Activated CD4-positive, alpha-beta T cell treated with anti-CD3 and anti-CD28 coated beads, Interleukin-2, amount 50 U/mL, for 4 hours (primary cell): ENCODE measurements at places on chromosomes 3 and 15.

DNA sequence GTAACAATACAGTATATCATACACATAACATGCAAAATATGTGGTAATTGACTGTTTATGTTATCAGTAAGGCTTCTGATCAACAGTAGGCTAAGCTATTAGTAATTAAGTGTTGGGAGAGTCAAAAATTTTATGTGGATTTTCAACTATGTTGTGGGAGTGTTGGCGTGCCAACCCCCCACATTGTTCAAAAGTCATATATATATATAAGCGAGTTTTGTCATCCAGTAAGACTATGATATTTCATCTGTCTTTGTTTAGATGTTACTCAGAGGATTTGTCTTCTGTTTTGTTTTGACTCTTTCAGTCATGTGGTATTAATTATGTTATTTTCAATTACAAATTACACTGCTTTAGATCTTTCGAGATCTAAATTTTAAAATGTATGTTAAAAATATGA lies 51.0 kb upstream of the RAP2B start:
- no peak for DNase-seq

DNA sequence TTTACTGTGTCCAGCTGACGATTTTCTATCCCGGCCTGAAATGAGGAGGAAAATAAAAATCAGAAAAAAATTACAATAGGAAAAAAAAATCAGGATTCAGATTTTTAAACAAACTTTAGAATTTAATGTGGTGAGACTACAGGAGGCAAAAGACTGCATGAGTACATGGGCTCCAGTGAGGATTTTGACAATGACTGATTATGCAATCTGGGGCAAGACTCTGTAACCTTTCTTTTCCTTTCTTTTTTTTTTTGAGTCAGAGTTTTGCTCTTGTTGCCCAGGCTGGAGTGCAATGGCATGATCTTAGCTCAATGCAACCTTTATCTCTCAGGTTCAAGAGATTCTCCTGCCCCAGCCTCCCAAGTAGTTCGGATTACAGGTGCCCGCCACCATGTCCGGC lies 29.9 kb downstream of the SPG11 start:
- DNase-seq: no peak

DNA sequence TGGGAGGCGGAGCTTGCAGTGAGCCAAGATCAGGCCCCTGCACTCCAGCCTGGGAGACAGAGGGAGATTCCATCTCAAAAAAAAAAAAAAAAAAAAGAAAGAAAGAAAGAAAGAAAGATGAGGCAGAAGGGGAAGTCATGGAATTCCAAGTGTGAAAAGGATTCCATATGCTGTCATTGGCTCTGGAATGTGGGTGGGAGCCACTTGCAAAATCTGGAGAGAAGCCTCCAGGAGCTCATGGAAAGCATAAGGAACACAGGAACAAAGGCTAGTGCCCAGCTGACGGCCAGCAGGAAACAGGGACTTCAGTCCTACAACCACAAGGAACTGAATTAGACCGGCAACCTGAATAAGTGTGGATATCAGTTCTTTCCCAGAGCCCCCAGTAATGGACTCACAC lies 12.5 kb upstream of the TRAK1 start:
- DNase-seq: no peak

DNA sequence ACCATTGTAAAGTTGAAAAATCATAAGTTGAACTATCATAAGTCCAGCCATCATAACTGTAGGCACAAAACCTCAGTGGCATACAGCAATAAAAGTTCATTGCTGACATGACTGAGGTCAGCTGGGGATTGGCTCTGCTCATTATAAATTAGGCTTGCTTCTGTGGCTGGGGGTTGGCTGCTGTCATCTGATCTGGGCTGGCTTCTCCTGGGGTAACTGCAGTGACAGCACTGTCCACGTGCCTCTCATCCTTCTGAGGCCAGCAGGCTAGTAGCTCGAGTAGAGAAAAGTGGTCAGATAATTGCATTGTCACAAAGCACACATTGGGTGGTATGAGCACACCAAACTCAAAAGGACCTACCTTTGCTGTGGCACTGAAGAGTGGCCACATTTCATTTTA lies 31.3 kb downstream of the CMTM7 start:
- no peak for DNase-seq

DNA sequence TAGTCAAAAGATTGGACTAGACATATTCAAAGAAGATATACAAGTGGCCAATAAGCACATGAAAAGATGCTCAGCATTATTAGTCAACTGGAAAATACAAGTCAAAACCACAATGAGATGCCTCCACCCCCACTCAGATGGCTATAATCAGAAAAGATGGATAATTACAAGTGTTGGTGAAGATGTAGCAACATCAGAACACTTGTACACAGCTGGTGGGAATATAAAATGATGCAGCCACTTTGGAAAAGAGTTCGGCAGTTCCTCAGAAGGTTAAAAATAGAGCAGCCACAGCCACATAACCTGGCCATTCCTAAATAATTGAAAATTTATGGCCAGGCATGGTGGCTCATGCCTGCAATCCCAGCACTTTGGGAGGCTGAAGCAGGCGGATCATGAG lies 38.4 kb downstream of the HEG1 start:
- no peak for DNase-seq

DNA sequence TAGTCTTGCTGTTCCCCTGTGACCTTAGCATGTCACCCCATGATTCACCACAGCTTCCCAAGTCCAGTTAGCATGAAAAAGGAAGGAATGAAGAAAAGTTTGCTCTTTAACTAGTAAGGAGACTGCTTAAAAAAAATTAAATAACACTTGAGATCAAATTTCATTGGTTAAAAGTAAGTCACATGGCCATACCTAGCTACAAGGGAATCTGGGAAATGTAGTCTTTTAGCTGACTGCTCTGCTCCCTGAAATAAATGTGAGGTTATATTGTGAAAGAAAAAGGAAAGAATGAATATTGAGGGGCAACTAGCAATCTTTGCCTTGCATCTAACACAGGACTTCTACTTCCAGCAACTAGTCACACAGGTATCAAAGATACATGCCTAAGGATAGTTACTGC lies 84.7 kb upstream of the LRRN1 start:
- DNase-seq: no peak

DNA sequence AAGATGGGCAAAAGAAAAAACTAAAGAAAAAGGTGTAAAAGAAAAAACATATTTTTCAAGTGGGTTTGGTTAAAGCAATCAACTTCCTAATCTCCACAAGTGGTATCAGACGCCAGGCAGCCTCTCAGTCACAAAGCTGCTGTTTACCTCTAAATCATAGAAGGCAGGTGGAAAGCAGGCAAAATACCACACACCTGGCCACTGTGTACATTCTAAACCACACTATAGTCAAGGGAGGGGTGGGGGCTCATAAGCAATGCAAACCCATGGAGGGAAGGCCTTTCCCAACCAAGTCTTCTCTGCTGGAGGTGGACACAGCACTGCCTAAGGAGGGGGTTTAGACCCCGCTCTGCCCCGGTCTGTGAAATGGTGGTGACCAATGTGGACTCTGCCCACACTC lies 50.4 kb downstream of the MCF2L2 start:
- DNase-seq: no peak

- no peak for DNase-seq
Measured at GRCh38 chr3:142498397-142499180, 50.8 kb upstream of the XRN1 start.

GRCh38 chr3:132405188-132405587 lies 12.1 kb upstream of the DNAJC13 start:
- DNase-seq: no peak

GRCh38 chr15:99347574-99347973 lies 96.3 kb downstream of the LRRC28 start:
- DNase-seq: no peak

DNA sequence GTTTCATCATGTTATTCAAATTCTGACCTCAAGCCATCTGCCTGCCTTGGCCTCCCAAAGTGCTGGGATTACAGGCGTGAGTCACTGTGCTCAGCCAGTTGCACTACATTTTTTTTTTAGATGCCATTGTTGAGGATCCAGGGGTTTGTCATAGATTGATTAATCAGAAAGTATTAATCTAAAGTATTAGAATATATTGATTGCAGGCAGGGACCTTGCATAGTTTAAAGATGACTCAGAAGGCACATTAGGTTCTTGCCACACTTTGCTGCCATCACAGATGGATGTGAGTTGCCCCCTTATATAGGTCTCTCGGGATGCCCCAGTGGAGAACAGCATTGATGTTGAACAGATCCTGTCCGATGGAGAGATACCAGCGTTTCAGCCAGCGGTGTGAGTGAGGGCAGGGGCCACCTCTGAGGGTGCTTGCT lies 41.1 kb downstream of the IGF1R start:
- DNase-seq: no peak
